CD4-positive, alpha-beta T cell treated with Interleukin-6 for 4 hours (primary cell): ENCODE measurements at places on chromosomes 7 and 10.

DNA sequence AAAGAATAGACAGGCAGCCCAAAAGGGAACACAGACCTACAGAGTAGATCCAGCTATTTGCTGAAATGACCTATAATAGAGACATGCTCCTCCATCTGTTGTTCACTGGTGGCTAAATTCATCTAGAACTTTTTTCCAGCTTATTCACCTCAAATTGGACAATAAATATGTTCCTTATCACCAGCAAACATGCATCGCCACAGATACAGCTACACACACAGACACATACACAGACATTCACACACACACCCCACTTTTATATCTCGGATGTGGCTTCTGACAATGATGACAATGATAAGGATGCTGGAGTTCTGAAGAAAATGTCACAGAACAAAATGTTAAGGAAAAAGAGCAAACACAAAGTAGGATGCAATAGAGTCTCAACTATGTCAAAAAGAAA is 175.4 kb downstream of the LSM5 start:
- no peak for DNase-seq

- DNase-seq: no peak
Observed at GRCh38 chr7:155963356-155963755, 151.1 kb upstream of the SHH start.

DNA sequence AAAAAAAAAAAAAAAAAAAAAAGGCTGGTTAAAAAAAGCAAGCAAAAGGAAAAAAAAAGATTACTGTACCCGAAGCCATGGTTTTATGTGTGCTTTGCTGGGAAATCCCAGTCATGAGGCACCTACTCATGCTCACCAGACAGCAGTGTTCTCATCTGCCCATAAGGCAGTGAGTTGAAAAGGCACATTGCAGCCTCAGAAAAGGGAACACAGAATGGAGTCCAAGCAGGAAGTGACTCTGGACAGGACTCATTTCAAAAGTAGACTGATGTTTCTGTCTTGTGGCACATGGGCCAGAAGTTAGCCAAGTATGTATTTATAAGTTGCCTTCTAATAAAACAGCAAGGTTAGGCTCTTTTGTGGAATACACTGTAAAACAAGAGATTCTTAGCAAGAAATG is 40.2 kb downstream of the PDSS1 start:
- no peak for DNase-seq

DNA sequence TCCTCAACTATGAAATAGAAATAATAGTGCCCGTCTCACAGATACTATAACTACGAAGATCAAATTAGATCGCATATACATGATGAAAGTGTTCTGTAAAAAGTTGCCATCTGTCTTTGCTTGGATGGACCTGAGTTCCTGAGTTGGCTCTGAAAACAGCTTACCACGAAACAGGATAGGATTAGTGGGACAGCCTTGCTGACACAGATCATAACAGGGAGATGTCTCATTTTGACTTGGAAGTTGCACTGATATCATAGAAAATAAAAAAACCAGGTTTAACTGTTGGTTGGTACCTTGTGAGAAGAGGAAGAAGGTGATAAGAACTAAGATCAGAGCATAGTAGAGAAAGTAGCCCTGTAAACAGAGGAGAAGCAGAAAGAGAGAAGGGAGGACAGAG is 79.3 kb upstream of the AGBL3 start:
- no peak for DNase-seq

DNA sequence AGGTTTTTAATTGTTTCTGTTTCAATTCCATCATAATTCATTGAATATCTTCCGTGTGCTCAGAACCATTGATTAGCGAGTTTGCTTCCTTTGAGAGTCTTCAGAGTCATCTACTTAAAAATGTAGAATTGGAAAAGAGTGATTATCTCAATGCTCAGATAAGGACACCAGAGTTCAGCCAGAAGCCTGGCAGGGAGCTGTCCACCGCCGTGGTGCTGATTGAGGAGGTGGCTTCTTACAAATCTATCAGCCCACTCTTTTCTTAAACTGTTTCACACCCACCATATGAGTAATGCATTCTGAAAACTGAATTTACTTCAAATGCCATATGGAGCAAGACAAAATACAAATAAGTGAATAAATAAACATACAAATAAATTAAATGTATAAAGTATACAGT is 79.3 kb downstream of the INSYN2A start:
- peak; percentile 8 for DNase-seq

GRCh38 chr10:33539116-33539515 is 204.6 kb upstream of the NRP1 start:
- no peak for DNase-seq

- no peak for DNase-seq
Observed at GRCh38 chr7:151188252-151188542, 1.1 kb upstream of the ASB10 start.

- DNase-seq: no peak
Observed at GRCh38 chr7:68381731-68382130, 1216.5 kb upstream of the AUTS2 start.

GRCh38 chr7:111266613-111267012 is 175.7 kb downstream of the LRRN3 start:
- DNase-seq: no peak

DNA sequence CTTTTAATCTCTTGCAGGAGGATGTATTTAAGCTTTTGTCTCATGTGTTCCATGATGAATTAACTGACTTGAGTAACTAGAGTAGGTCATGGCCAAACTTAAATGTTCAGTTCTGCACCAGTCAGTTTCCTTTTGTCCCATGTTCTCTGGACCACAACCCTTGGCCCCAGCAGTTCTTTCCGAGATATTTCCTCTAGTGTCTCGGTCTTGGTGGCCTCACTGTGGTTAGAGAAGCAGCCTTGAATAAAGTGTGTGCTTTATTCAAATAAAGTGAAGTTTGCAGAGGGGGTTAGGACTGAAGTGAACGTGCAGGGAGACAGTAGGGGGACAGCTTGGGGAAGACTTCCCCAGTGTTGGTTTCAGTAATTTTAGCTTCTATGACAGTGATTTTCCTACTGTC is 9.3 kb downstream of the ZNF212 start:
- no peak for DNase-seq

- DNase-seq: peak; percentile 60
Observed at GRCh38 chr10:128180843-128181242, 54.6 kb upstream of the MKI67 start.

DNA sequence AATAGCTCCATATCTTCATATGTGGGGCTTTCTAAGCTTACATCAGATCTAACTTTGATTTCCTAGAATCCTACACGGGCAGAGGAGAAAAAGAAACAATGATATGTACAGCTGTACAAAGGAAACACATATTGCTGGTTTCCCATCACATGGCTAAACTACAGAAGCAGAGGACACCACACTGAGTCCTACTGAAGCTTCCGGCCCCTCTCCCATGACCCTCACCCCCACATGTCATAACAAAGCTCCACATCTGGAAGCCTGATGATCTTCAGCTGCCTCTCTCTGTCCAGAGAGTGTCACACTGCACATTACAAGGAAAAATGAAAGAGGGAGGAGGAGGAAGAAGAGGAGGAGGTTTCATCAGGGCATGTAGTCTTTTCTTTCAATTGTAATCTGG is 14.0 kb downstream of the SLC16A12 start:
- DNase-seq: no peak

GRCh38 chr7:22932896-22933295 is 81.0 kb downstream of the HYCC1 start:
- no peak for DNase-seq
